ENCODE measurements at places on chromosomes 6 and 20.
A peak's percentile ranks its signal among the peaks of the same experiment; 100 is the strongest.

- no peak for DNase-seq
These were observed 42.4 kb downstream of the HDDC2 start for GRCh38 chr6:125259354-125259736.

DNA sequence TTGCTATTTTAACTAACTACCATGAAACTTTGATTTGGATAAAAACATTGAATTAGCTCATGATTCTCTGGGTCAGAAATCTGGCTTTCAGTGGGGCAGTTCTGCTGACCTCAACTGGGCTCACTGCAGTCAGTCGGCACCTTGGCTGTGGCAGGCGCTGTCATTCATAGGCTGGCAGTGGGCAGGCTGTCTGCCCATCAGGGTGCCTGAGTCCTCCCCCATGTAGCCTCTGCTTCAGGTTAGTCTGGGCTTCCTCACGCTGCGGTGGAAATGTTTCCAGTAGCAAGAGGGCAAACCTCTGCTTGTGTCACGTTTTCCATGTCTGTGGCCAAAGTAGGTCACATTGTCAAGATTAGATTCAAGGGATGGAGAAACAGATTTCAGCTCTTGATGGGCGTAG is 251.0 kb upstream of the TCF21 start:
- DNase-seq: no peak

GRCh38 chr6:90298459-90299053 is 1.9 kb upstream of the BACH2 start:
- peak; percentile 63 for DNase-seq

DNA sequence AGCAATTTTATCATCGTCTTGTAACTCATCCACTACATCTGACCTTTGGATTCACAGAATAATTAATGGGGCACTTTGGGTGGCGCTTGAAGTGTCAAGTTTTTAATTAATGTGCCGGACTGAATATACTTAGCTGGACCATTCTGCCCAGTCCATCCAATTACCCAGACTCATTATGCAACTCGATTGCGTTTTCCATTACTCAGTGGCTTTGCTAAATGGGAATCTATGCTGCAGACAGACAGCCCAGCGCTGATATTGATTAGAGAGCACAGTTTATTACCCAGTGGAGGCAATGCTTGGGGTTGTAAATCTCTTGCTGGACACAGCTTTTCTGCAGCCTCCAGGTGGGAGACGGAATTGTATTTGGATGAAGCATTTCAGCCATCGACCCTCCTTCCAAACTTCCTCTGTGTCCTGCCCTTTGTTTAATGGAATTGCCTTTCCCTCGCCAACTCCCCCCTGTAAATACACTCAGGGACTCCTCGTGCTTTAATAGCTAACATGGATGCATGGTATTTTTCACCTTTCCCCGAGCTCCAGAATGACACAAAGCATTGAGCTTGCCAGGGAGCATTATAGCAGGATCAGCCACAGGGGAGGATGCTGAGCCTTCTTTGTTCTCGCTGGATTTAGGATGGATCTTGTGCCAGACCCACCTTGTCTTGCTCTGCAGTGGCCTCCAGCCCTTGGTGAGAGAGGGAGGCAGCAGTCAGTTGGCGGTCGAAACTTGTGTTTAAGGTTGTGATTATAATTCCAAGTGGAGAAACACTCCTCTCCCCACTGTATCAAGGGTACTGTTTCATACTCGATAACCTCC is 59.7 kb downstream of the EDN3 start:
- DNase-seq: no peak

- no peak for DNase-seq
These were observed 77.1 kb downstream of the SHLD1 start for GRCh38 chr20:5827098-5827853.
